ENCODE measurements at places on chromosomes 11 and 22.

DNA sequence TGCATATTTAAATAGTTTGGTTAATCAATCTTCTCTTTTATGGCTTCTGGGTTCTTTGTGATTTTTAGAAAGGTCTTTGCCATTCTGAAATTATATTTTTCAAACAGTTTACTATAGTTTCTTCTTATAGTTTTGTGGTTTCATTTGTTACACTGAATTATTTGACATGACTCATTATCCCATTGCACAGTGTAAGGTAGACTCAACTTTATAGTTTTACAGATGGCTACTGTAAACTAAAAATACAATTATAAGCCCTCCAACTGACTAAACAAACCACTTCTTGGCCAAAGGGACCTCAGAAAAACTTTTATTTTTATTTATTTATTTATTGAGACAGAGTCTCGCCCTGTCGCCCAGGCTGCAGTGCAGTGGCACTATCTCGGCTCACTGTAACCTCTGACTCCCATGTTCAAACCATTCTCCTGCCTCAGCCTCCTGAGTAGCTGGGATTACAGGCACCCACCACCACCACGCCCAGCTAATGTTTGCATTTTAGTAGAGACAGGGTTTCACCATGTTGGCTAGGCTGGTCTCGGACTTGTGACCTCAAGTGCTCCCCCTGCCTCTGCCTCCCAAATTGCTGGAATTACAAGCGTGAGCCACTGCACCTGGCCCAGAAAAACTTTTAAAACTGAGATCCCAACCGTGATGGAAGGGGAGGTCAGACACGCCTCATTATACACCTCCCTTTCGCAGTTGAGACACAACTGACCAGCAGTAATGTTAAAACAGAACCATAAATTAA, 14.1 kb upstream of the RAC2 start:
- no peaks in the 10 kb centered on the region for H3K4me1 ChIP-seq
- no peak overlapping the region for H3K27ac ChIP-seq
- no peak for DNase-seq
- no peaks in the 10 kb centered on the region for H3K36me3 ChIP-seq
- H3K27me3 ChIP-seq, result no peaks in the 10 kb centered on the region
- H3K4me3 ChIP-seq, result no peak overlapping the region

DNA sequence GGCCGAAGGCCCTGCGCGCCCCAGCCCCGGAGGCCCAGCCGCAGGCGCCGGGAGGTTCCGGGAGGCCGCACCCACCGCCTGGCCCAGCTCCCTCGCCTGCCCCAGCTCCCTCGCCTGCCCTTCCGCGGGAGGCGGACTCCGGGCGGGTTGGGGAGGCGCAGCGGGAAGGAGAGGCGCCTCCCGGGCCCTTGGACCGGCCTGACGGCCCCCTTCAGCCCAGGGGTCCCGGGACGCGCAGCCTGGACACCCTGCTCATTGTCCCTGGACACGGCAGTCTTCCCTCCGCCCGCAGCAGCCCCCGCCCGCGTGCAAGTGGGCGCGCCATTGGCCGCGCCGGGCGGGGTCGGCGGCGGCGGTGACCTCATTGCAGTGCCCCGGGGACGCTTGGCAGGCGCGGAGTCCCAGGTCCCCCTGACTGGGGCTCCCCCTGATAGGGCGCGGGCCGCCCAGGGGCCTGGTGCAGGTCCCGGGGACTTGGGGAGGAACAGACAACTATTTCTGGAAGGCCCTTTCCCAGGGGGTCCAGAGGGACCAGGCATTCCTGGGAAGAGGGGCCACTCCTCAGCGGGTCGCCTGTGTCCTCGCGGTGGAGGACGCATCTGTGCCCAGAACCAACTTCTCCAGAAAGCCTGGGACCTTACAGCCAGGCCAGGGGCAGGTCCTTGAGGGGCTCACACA, 501 bp downstream of the CD151 start:
- peaks cover 27% of the 10 kb centered on the region for H3K4me1 ChIP-seq
- peak; percentile 74 for DNase-seq
- peak overlapping the region; percentile 81 for H3K4me3 ChIP-seq
- H3K36me3 ChIP-seq, result peaks cover 5% of the 10 kb centered on the region
- peak overlapping the region; percentile 71 for H3K27ac ChIP-seq

DNA sequence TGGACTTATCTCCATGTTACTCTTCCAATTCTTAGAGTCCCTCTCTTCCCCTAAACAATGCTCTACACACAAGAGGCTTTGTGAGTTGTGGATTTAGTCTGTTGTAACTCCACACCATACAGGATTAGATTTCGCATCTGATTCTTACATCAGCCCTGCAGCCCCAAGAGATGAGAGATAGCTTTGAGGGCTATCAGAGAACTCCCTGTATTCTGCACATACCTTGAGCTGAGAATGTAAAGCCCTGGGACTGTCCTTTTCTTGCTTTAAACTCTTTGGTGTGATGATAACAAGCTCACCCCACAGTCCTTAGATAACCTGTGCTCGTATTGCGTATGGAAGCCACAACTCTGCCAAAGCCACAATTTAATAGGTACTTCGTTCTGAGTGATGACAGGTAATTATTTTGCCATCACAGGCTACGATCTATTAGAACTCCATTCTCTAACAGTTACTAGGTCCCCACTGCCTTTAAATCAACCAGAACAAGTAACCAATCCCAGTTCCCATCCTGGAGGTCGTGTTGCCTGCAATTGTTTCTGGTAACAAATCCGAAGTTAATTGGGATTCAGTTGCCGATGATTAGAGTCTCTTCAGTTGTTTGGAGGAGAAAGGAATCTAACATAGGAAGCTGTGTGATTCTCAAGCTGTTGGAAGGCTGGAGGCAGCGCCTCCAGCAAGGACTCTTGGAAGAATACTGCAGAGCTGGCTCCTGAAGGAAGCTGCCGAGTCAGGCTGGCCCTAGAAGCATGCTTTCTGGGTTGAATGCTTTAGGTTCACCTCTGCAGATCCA, 1.3 kb upstream of the PARVG start:
- H3K4me1 ChIP-seq, result no peaks in the 10 kb centered on the region
- H3K27me3 ChIP-seq, result peaks cover 1% of the 10 kb centered on the region
- no peak overlapping the region for H3K4me3 ChIP-seq
- no peaks in the 10 kb centered on the region for H3K36me3 ChIP-seq

GRCh38 chr11:125312812-125313211, 148.3 kb downstream of the PKNOX2 start:
- no peaks in the 10 kb centered on the region for H3K36me3 ChIP-seq
- no peak overlapping the region for H3K27ac ChIP-seq
- no peak for DNase-seq
- H3K27me3 ChIP-seq, result peaks cover 4% of the 10 kb centered on the region
- H3K4me1 ChIP-seq, result no peaks in the 10 kb centered on the region
- H3K4me3 ChIP-seq, result no peak overlapping the region

DNA sequence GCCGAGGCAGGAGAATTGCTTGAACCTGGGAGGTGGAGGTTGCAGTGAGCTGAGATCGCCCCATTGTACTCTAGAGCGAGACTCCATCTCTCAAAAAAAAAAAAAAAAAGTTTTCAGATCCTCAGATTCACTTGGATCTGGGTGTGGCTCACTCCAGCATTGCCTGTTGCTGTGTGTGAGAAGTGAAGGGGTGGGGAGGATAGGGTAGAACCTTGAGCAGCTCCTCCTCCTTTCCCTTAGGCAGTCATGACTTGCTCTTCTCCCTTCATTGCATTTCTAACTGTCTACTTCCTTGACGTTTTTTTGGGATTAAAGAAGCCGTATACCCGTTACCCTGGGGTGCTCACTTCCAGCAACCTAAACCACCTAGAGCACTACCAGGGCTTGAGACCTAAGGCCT, 63.1 kb upstream of the YWHAH start:
- no peak for DNase-seq
- H3K4me3 ChIP-seq, result no peak overlapping the region
- H3K27me3 ChIP-seq, result no peaks in the 10 kb centered on the region
- H3K36me3 ChIP-seq, result peaks cover 1% of the 10 kb centered on the region
- H3K27ac ChIP-seq, result no peak overlapping the region

- H3K4me1 ChIP-seq, result peaks cover 44% of the 10 kb centered on the region
- DNase-seq, result no peak
- H3K4me3 ChIP-seq, result no peak overlapping the region
- H3K27ac ChIP-seq, result peak overlapping the region; percentile 20
- H3K36me3 ChIP-seq, result no peaks in the 10 kb centered on the region
Observed at GRCh38 chr22:24727218-24727851, 47.2 kb downstream of the PIWIL3 start.

DNA sequence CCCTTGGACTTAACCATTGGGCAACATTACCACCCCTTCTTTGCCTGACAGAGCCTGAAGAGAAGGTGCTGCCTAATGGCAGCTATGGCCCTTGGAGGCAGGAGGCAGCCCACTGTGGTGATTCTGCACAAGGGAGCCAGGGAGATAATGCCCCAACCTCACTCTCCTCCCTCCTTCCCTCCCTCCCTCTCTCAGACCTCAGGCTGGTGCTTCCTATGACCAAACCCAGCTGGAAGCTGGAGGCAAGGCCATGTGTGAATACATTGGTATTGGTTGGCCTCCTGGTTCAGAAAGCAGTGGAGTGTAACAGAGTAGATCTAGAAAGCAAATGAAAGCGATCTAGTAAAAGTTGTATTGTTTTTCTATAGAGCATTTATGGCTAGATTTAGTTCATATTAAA, 233.1 kb downstream of the CSNK2A3 start:
- no peak overlapping the region for H3K4me3 ChIP-seq
- H3K27ac ChIP-seq, result no peak overlapping the region
- no peaks in the 10 kb centered on the region for H3K4me1 ChIP-seq

DNA sequence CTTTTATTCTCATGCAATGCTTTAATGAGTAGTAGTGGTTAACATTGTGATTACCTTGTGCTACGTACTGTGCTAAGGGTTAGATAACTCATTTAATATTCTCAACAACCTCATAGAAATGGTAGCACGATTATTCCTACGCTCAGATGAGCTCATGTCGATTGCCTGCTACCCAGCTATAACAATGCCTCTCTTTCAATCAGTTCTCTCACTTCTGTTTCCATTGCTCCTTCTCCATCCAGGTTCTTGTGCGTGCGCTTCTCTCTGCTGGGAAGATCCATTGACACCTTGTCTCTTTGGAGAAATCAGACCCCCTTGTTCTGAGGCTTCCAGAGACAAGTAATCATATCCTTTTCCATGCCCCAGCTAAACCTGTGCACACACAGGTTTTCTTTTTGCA, 120.8 kb downstream of the NECTIN1 start:
- H3K4me3 ChIP-seq, result no peak overlapping the region
- H3K36me3 ChIP-seq, result no peaks in the 10 kb centered on the region
- H3K4me1 ChIP-seq, result no peaks in the 10 kb centered on the region
- no peak for DNase-seq
- H3K27me3 ChIP-seq, result no peaks in the 10 kb centered on the region

DNA sequence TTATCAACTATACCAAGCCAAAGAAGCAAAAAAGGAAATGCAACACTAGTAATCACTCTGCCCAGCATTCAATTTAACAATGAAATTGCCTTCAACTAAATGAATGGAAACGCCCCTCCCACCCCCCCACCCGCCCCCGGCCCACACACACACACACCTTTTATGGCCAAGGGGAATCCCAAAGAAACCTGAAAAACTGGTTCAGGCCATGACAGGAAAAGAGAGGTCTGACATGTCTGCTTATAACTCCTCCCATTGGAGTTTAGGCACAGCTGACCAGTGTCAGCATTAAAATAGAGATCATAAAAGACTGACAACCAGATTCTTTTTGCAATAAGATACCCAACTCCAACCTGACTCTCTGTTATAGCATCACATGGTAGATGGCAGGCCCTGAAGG, 42.6 kb downstream of the ACER3 start:
- DNase-seq, result peak; percentile 84
- H3K4me1 ChIP-seq, result peaks cover 22% of the 10 kb centered on the region
- H3K4me3 ChIP-seq, result no peak overlapping the region
- no peaks in the 10 kb centered on the region for H3K27me3 ChIP-seq
- H3K27ac ChIP-seq, result no peak overlapping the region

GRCh38 chr11:102293873-102294601, 23.2 kb upstream of the BIRC3 start:
- peak; percentile 32 for DNase-seq
- H3K4me1 ChIP-seq, result no peaks in the 10 kb centered on the region
- no peak overlapping the region for H3K4me3 ChIP-seq
- H3K27me3 ChIP-seq, result no peaks in the 10 kb centered on the region
- H3K27ac ChIP-seq, result no peak overlapping the region

DNA sequence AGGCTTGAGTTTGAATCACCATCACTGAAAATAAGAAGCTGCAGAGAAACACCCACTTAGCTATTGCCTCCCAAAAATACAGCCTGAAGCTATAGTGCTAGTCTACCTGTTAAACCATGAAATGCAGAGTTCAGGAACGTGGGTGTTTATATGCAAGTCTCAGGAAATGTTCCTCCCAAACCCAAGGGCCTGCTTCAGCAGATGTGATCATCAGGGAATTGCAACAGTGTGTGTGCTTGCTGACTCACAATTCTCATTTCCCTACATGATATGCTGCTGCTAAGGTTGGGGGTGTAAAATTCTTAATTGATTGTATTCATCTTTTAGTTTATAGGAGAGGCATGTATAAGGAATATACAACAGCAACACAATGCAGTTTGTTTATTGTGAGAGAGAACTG, 49.6 kb downstream of the NUP98 start:
- DNase-seq, result no peak
- H3K4me1 ChIP-seq, result peaks cover 7% of the 10 kb centered on the region
- peaks cover 2% of the 10 kb centered on the region for H3K36me3 ChIP-seq
- no peak overlapping the region for H3K4me3 ChIP-seq

- peaks cover 1% of the 10 kb centered on the region for H3K36me3 ChIP-seq
- H3K27me3 ChIP-seq, result no peaks in the 10 kb centered on the region
- no peak for DNase-seq
- no peak overlapping the region for H3K4me3 ChIP-seq
Observed at GRCh38 chr22:28958611-28959010, 75.2 kb downstream of the ZNRF3 start.

- H3K27me3 ChIP-seq, result no peaks in the 10 kb centered on the region
- no peak for DNase-seq
- no peaks in the 10 kb centered on the region for H3K36me3 ChIP-seq
- H3K27ac ChIP-seq, result no peak overlapping the region
- peaks cover 6% of the 10 kb centered on the region for H3K4me1 ChIP-seq
Observed at GRCh38 chr22:49937758-49938564, 19.5 kb downstream of the CRELD2 start.

DNA sequence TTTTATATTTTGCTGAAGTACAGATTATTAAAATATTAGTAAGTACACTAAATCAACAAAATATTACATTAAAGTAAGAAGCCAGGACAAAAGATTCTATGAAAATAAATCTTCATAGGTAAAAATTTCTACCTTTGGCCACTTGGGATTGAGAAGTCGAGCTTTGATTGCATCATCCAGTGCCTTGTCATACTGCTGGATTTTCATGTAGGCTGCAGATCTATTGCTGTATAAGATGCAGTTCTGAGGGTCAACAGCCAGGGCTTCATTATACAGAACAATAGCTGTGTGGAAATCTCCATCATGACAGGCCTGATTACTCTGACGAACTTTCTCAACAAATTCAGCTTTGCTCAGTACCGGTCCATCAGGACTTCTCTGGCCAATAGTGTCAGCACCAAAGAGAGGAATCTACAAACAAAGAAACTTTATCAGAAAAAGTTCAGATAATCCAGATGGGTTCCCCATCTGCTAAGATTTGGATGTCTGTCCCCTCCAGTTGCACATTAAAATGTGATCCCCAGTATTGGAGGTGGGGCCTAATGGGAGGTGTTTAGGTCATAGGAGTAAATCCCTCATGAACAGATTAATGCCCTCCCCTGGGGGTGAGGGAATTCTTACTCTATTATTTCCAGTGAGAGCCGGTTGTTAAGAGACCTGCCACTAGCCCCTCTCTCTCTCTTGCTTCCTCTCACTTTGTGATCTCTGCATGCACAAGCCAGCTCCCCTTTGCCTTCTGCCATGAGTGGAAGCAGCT, 50.0 kb downstream of the TTC28 start:
- no peaks in the 10 kb centered on the region for H3K36me3 ChIP-seq
- DNase-seq, result no peak
- H3K4me3 ChIP-seq, result no peak overlapping the region
- no peak overlapping the region for H3K27ac ChIP-seq
- no peaks in the 10 kb centered on the region for H3K4me1 ChIP-seq

All from Caco-2 (cell line).